ENCODE measurements at places on chromosomes 2 and 18.

DNA sequence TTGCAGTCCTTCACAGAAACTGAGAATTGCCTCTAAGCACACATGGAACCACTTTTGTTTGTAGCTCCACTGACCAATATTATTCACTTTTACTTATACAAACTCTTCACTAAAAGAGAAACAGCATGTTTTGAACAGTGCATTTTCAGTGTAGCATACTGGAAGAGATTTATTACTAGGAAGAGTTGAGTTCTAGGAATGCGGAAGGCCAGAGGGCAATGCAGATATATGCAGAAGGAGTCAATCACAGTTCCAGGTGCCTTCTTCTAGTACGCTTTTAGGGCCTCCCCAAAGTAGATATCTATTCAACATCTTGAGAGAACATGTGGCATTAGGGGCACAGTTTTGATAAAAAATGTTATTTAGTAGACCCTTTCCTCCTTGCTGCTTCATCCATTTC is 1654.0 kb upstream of the ZEB2 start:
- no peak for DNase-seq

DNA sequence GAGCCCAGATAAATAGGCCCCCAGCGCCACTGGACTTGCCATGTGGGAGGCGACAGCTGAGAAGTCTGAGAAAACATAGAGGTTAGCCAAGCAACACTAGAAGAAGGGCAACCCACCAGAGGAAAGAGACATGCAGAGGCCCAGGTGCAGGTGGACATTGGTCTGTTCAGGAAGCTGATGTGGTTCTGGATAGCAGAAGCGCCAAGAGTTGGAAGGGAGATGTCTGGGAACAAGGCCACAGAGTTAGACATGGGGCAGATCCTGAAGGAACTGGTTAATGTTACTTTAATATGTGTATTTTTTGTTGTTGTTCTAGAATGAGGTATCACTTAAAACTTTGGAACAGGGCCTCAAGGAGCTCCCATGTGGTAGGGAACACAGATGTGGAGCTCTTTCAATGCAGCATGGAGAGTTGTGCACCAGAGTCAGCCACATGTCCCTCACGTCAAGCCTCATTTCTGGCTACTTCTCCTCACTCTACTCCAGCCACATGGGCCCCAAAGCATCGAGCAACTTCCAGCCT is 62.2 kb upstream of the PKDCC start:
- DNase-seq, result no peak

- no peak for DNase-seq
These were observed 89.8 kb downstream of the HS1BP3 start for GRCh38 chr2:20560891-20561636.

- no peak for DNase-seq
These were observed 83.8 kb upstream of the TFCP2L1 start for GRCh38 chr2:121368836-121369235.

Measured in neural crest cell (in vitro differentiated cells).